ENCODE measurements at places on chromosomes 5 and 9.

GRCh38 chr9:28365020-28365640, 791.8 kb upstream of the C9orf72 start:
- DNase-seq: no peak

- no peak for DNase-seq
These were observed 43.4 kb downstream of the DUSP1 start for GRCh38 chr5:172727551-172727950.

DNA sequence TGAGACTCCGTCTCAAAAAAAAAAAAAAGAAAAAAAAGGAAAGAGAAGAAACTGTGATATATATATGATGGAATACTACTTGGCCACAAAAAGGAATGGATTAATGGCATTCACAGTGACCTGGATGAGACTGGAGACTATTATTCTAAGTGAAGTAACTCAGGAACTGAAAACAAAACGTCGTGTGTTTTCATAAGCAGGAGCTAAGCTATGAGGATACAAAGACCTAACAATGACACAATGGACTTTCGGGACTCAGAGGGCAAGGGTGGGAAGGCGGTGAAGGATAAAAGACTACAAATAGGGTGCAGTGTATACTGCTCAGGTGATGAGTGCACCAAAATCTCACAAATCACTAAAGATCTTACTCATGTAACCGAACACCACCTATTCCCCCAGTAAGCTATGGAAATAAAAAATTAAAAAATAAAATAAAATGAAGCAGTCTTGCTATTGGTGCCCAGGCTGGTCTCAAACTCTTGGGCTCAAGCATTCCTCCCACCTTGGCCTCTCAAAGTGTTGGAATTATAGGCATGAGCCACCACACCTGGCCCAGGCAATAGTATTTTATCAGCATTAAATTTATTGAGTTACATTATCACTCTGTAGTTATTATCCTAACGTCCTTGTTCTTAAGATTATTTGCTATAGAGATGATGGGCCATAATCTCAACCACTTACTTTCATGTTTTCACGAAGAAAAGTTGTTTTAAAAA, 71.5 kb upstream of the GPBP1 start:
- no peak for DNase-seq

DNA sequence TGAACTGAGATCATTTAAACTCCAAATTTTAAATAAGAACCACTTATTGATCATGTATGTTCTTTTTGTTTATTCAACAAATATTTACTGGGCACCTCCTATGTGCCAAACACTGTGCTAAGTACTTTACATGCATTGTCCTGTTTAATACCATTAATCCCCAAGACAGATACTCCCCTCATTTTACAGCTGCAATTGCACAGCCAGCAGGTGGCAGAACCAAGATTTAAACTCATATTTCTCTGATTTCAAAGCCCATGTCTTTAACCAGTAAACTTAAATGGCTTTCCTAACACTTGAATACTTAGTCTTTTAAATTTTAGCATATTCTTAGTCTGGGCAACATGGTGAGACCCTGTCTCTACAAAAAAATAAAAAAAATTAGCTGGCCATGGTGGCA, 43.4 kb upstream of the KIAA1958 start:
- no peak for DNase-seq

DNA sequence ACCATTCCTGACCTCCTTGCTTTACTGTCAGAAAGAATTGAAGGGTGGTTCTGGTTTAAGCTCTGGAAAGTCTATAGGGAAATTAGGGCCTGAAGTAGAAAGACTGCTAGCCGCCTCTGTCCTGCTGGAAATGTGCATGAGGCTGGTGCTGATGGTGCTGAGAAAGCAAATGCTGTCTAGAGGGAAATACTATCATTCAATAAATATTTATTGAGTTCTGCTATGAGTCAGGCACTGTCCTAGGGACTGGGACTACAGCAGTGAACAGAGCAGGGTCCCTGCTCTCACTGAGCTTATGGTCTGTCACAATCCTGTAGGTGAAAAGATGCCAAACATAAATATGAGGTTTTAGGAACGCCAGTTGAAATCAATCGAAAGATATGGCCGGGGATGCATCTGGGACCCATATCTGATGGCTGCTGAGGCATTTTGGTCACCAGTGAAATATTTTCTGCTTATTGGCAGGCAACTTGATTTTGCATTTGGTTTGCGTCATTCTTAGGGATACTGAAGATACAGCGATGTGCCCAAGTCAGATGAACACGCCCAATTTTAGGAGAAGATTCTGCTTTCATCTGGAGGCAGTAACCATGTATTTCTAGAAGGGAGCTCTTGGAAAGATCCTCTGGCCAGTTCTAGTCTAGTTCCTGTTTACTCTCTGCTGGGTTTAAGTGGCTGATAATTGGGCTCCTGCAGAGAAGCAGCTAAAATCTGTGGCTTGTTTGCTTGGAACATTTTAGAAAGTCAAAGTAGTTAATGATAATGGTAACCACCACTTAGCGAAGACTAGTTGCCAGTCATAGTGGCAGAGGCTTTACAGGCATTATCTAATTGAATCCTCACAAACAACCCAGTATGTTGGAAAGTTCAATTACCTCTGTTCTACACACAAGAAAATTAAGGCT, 73.3 kb downstream of the INSYN2B start:
- no peak for DNase-seq

GRCh38 chr9:98135938-98136337, 16.9 kb upstream of the TRIM14 start:
- DNase-seq: no peak

GRCh38 chr5:12272389-12272788, 368.1 kb upstream of the CTNND2 start:
- no peak for DNase-seq

DNA sequence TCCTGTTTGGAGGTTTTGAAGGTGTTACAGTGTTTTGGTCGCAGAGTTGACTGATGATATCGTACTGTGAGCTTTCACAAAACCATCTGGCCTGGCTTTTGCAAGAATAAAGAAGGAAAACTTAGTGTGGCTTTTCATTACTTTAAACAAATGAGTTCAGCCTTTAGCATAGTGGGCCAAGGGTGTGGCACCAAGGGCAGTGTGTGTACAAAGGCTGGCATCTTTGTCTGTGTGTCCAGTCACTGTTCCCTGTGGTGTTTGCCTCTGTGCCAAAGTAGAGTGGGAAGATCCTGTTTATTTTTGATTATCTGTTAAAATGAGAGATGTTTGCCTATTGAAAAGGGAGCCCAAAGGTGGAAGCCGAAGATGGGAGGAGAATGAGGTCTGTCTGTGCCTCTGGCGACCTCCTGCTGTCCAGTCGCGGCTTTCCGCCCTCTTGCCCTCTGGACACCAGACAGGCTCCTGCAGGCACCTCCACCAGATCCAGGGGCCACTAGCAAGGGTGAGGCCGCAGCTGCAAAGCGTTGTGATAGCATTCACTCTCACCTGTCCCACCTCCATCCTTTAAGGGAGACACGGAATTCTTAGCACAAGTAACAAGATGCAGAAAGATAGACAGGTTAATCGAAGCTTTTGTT, 113.7 kb downstream of the TRIO start:
- no peak for DNase-seq

GRCh38 chr5:6019612-6020011, 358.7 kb downstream of the MED10 start:
- DNase-seq: no peak

- DNase-seq: no peak
These were observed 68.6 kb upstream of the TBCA start for GRCh38 chr5:77844623-77845323.

DNA sequence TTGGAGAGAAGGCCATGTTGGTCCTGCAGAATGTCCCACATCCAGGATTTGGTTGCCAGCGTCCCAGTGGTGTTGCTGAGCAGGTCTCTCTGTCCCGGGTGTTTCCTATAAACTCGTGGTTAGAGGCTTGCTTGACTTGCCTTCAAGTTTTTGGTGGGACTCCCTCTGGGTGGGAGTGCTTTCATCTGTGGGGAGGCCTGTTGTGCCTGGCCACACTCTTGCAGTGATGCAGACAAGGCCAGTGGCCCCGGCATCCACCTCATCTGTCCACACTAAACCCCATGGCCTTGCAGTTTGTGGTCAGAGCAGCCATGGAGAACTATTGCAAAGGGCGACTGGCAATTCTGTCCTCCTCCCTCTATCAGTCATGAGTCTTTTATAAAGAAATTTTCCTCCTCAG, 71.8 kb downstream of the PHF2 start:
- DNase-seq: no peak

DNA sequence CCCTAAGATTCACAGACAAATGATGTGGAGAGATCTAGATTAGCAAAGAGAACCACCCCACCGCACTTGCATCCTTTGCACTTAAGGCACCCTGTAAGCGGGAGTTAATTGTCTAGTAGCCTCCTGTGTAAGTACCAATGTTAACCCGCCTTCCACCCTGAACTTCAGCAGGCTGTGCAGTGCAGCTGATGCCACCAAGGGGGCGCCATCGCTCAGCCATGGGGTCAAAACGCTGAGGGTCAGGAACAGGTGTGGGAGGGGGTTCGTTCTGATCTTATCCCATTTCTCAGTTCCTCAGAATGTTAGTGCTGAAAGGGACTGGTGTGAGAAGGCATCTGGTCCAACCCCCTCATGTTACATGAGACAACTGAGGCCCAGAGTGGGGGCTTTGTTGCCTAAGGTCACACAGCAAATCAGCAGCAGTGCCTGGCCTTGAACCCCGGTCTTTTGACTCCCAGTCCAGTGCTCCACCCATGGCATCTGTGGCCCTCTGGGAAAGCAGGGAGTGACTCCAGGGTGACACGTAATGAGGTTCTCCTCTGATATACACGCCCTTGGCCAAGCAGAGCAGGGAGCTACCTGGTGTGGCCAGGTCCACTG, 57.3 kb downstream of the CYFIP2 start:
- DNase-seq: no peak

- DNase-seq: no peak
These were observed 65.8 kb downstream of the MTX3 start for GRCh38 chr5:79924936-79925893.

DNA sequence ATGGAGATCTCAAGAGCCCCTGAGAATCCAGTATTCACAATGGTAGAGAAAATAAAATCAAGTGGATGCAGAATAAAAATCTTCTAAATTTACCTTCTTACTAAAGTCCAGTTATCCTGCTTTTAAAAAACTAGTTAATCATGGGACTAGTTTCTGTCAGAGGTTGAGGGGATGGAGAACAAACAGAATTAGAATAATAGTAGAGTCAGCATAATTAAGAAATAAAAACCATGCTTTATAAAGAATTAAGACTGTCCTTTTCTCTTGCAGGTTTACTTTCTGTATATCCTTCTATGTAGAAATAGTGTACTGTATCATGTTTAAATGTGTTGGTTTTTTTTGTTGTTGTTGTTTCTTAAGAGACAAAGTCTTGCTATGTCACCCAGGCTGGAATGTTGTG, 23.0 kb downstream of the ACOT12 start:
- no peak for DNase-seq

DNA sequence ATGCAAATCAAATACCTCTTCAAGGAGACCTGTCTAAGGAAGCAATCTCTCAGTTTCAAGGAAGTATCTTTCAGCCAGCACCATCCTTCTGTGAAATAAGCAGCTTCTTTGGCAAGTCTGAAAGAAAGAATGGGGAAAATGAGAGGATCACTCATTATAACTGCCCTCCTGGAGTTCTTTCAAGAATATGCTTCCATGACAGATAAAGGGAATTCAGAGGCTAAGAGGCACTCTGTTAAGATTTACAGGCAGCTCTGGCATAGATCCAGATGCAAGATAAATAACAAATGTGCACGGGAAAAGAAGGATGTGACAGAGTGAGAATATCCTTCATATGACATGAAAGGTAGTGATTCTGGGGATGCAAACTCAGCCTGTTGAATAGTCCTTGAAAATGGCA, 348.2 kb upstream of the CCNG1 start:
- no peak for DNase-seq

DNA sequence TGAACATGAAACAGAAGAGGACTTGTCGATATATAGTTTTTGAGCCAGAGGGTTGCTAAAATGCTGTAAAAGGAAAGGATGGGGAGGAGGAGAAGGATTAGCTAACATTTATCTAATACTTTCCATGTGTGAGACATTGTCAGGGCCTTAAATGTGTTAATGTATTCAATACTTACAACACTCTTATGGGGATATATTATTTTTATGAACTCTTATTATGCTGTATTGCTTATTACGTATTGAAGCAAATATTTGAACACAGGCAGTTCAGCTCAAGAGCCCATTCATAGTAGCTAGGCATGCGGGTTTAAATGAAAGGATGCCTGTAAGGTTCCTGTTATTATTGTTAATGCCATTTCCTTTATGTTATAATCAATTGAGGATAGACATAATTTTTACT, 391.5 kb downstream of the CCDC171 start:
- DNase-seq: no peak

DNA sequence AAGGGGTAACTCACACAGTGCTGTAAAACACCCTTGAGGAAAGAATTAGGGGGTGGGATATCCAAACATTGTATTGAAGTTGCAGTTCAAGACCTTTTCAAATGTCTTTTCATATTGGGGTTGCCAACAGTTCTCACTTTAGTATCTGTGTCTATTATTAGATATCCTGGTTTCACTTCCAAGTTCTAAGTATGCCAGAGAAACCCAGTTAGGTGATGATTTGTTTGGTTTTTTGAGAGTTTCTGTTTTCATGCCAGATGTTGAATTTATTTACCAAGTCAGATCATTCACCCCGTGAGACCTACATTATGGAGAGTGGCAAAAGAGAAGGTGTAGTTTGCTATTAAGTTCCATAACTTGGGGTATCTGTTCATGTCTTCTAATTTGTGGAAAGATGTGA, 64.5 kb downstream of the C9orf152 start:
- no peak for DNase-seq

DNA sequence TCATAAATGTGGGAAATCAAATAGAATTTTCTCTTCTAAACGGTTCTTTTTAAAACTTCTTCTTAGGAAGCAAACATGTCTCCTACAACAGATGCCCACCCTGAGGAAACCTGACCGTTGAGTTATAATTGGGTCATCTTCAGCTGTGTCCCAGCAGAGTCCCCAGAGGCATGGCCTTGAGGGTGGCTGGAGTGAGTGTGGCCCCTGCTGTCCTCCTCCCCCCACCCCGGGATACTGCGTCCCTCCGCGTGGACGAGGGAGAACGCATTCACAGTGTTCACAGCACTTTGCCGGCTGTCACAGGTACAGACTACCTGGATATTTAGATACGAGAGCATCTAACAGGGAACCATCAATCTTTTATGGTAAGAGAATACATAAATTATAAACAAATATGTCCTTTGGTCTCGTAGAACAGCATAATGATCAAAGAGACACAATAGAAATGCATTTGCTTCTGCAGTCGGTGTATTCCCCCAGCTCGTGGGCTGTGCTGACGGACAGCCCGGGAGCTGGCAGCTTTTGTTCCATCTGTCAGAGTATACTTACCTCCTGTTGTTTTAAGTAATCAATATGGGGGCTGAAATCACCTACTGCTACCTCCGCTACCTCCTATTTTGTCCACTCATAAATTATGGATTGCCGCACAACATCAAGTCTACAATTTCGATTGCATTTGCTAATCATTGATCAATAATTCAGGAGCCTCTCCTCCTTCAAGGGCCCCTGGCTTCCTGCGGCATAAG, 214.7 kb downstream of the IRX2 start:
- DNase-seq: no peak

GRCh38 chr9:125446561-125447094, 185.0 kb downstream of the GAPVD1 start:
- peak; percentile 41 for DNase-seq

Data from NCI-H2107 (cell line).